ENCODE measurements at places on chromosomes 3 and 15.
A peak's percentile ranks its signal among the peaks of the same experiment; 100 is the strongest.

DNA sequence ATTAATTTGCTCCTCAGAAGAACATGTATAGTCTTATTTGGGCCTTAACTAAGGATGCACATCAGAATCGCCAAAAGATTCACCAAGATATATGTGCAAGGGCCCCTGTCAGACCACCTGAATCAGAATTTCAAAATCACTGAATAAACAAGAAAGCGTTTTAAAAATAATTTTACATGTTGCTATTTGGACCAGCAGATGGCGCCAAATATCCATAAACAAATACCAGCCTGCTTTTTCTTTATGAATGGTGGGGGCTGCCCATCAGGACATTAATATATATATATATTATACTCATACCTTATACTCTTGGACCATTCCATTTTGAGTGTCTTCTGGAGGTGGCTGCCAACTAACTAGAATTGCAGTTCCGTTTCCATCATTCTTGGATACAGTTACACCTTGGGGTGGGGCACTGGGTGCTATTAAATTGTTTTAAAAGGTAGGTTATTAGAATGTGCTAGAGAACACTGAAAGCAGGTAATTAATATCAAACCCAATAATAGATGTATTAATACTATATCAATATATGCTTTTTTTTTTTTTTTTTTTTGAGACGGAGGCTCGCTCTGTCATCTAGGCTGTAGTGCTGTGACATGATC is 1108.3 kb downstream of the ROBO1 start:
- DNase-seq: peak; percentile 49

- no peak for DNase-seq
These were observed 53.1 kb downstream of the PAK2 start for GRCh38 chr3:196792771-196793170.

DNA sequence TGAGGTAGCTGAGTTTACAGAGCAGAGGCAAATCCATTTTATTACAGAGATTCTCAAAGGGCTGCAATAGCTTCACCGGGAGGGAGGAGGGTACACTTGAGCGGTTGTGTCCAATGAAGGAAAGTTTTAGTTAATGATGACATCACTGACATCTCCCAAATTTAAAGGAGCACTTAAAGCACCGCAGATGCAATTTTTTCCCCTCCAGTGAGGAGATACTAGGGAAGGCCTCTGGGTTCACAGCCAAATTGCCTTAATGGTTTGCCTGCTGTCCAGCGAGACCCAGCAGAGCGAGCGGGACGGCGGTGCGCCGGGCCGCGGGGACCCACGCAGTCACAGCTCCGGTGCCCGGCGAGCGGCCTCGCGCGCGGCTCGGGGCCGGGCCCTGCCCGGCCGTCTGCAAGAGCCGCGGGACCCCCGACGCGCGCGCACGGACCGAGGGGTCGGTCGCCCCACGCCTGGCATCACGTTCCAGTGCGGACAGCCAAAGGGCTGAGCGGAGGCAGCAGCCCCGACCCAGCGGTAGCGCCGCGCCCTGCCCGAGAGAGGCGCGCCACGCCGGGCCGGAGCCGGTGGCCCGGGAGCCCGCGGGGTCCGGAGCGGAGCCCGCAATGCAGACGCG is 160.5 kb upstream of the CHRNA7 start:
- DNase-seq: no peak

DNA sequence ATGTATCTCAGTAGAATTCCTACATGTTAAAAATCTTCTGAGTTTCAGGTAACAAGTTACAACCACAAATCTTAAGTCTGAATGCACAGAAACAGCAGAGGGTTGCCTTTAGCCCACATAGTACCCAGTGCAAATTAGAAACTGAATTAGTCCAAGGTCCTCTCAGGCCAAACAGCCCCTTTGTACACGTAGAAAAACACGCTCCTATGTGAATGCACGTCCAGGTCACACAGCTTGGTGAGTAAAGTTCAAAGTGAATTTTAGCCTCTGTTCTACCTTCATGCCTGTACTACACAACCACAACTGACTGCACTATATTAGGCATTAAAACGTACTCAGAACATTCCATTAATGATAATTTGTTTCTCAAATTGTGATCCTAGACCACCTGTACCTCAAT is 46.3 kb downstream of the GYG1 start:
- no peak for DNase-seq

DNA sequence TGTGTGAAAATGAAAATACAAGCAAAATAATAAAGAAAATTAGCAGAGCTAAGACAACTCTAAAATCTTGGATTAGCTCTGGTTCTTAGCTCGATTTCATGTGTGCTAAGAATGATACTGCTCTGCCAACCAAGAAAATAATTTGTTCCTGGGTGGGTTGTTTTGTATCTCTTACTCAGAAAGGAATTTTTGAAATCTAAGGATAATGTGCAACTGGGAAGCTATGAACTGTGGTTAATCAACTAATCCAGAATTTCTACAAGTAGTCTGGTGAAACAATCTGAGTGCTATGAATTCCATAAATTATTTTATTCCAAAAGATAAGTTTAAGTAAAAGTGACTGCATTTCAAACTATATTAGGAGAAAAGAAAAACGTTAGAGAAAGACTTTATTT is 92.0 kb downstream of the TFDP2 start:
- DNase-seq: no peak

DNA sequence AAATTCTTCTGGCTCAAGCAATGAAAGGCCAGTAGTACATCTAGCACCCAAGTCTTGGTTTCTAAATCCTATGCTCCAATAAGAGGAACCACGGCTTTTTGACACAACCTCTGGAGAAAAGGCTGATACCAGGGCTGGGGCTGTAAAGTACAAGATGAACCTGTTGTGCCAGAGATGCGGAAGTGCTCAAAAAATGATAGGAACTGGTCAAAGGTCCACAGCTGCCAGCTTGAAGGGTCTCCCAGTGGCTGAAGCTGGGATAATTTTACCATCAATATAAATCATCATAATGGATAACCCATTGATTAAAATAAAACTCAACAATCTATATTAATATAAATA is 558 bp upstream of the NCEH1 start:
- DNase-seq: no peak

DNA sequence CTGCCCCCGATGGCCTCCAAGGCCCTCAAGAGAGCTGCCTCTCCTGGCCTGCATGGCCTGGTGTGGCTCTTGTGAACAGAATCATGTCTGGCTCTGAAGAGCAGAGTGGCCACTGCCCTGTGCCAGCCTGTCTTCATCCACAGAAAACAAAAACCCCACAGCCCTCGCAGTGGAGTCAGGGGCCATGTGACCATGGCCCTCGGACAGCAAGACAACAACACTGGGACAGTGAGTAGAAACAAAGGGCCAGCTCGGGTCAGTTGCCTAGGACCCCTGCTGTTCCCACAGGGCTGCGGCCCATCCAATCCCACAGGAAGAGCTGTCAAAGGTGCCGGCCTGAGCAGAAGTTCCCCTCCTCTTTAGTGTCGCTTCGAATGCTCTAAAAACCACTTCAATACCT is 72.5 kb downstream of the UMPS start:
- no peak for DNase-seq

- DNase-seq: no peak
These were observed 458.1 kb upstream of the NR2F2 start for GRCh38 chr15:95872366-95872771.
